ENCODE measurements at places on chromosomes 16 and 17.

GRCh38 chr16:89945654-89946053, 2.9 kb upstream of the DEF8 start:
- no peak for DNase-seq

DNA sequence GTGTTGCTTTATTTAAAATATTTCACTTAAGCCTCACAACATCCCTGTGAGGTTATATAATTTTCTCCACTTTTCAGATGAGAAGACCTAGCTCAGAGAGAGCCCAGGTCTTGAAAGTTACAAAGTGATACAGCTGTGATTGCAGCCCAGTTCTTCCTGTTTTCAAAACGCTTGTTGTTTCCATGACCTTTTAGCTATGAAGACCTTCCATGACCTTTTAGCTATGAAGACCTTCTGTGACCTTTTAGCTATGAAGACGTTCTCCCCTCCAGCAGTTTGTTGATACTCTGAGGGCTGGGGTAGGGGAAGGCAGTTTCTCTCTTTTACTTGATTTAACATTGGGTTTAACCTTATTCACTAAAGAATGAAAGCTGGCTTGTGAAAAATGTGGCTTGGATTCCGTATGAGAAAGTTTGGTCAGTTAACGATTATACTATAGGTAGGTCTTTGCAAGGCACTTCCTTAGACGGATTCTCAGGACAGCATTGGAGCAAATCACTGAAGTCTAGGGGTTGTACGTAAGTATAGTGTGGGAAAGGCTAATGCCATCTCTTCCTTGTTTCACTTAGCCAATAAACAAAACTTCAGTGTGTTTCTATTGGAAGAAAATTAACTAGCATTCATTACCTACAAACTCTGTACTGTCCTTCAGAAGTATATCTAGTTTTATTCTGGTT, 20.7 kb downstream of the PHKB start:
- no peak for DNase-seq

DNA sequence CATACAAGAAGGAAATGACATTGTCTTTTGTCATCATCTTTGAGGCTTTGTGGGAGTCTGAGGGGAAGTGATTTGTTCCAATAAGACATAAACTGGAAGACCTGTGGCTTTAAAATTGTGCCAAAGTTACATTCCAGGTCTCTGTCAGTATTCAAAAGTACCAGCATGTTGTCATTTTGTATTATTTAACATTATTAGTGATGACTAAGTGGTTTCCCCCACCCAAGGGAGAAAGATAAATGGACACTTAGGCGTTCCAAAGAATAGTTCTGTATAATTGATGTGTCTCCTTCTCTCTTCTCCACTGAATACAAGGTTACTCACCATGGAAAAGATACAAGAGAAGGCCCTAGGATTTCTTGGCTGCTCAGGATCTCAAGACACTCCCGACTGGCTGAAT, 3.8 kb downstream of the CFAP97D1 start:
- peak; percentile 86 for DNase-seq

DNA sequence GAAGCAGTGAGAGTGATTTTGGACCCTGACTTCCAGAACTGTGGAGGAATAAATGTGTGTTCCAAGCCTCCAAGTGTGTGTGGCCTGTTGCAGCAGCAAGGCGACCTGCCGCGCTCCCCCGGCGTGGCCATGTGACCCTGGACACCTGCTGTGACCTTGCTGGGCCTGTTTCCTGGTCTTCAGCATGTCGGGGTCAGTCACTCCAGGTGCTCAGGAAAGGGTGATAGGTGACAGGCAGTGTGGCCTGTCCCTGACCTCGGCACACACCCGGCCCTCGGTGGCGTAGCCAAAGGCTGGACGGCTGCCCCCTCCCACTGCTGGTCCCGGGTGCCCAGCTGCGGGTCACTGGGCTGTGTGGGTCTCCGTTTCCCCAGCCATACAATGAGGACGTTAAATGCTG, 31.8 kb upstream of the ZNF469 start:
- no peak for DNase-seq

- no peak for DNase-seq
These were observed 108.9 kb downstream of the ENGASE start for GRCh38 chr17:79183293-79184158.

DNA sequence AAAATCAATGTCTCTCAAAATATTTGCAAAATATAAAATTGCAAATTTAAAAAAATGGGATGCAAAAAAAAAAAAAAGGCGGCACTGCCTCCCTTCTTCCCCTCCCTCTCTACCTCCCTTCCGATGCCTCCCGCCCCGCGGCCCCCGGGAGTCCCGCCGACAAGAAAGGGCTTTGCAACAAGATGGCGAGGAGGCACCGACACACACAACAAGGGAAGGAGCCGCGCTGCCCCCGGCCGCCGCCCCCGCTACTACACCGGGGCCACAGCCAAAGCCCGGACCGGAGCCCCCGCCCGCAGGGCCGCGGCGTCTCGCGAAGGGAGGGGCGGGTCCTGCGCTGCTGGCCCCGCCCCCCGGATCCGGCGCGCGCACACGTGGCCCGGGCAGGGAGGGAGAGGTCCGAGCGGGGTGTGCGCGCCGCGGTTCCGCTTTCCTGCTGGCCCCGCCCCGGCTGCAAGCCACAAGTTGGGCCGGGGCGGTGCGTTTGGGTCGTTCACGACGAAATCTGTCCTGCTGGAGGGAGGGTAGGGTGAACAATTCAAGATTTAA, at the start of gene MNT:
Gene MNT (minus strand): TSS at position 184 of the 549 bp plus-strand sequence. CDS start 348 bp downstream, outside the sequence.
- peak; percentile 95 for DNase-seq

DNA sequence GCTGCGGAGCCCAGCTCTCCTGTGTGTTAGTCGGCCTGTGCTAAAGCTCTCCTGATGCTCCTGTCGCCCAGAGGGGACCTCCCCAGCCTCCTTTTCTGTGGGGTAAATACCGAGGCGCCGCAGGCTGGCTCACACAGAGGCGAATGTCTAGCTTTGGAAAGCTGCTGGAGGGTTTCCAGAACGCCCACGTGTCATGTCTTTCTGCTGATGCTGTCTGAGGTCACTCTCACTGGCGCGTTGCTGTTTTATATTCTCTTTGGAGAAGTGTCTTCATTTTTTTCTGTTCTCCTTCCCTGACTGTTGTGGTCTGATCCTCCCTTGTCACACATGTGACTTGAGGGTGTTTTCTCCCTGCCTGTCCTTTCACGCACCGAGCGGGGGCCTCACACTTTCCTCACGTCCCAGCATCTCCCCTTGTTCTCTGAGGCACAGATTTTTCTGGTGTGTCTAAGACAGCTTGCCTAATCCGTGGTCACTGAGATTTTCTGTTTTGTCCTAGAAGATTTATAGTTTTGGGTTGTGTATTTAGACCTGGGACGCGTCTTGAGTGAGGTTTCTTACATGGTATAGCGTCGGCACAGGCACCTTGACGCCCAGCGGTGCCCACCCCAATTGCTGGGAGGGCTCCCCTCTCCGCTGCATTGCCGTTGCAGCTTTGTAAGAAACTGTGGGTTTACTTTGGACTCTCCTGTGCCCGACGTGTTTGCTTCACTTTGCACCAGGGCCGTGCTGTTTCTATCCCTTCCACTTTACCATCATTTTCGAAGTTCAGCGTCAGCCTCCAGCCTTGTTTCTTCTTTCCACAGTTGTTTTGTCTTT, 92.1 kb upstream of the ZNF750 start:
- DNase-seq = peak; percentile 86

DNA sequence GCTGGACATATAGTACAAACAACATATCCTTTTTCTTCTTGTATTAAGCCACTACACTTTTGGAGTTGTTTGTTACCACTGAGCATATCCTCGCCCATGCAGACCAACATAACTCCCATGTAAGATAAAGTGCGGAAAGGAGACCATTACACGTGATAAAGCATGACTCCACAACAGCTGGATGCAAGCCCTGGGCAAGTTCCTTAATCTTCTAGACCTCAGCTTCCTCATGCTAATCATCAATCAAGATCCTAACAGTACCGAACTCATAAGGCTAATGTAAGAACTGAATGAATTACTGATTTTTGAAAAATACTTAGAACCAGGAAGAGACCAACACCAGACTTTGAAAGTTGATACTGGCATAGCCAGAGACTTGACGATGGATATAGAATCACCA, 47.0 kb upstream of the GSG1L start:
- DNase-seq = no peak

GRCh38 chr16:31360251-31360650, 5.3 kb downstream of the ITGAX start:
- DNase-seq = no peak

GRCh38 chr16:4443986-4444385, 18.3 kb downstream of the DNAJA3 start:
- no peak for DNase-seq

GRCh38 chr17:77892031-77892430, 66.5 kb upstream of the TNRC6C start:
- no peak for DNase-seq

DNA sequence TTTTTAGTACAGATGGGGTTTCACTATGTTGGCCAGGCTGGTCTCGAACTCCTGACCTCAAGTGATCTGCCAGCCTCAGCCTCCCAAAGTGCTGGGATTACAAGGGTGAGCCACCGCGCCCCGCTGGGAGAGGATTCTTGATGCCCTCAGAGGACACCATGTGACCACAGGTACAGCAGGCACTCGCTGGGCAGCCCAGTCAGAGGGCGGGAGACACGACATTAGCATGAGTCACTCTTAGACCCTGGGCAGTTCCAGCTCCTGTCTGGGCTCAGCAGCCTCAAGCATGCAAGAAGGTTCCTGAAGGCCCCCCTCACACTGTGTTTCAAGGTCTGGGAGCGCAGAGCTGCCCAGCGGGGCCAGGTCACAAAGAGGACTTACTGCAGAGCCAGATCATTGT, 11.9 kb downstream of the STAC2 start:
- no peak for DNase-seq

- DNase-seq = peak; percentile 68
These were observed 14.1 kb downstream of the C17orf67 start for GRCh38 chr17:56819431-56820145.

DNA sequence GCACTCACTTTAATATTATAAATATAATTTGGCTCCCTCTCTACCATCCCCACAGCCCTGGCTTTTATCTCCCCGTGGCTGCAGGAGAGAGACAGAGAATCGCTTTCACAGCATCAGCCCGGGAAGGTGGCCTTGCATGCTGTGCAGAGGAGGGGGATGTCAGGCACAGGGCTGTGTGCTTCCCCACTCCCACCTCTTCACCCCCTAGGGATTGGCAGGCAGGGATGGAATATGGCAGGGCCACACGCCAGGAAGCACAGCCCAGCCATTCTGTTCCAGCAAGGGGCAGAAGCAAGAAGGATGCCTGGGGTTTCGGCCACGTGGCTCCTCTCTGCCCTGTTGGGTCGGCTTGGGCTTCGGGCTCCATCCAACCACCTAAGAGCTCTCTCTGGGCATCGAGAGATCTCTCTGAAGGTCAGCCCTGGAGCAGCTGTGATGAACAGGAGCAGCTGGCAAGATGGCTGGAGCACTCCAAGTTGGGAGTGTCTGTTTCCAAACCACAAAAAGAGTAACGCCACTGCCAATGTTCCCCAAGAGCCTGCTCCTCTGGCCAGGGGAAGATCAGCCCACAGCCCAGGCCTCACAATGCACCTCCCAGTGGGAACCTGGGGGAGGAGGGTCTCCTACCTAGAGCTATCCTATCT, 223.2 kb downstream of the C16orf78 start:
- DNase-seq = no peak

- DNase-seq = peak; percentile 98
These were observed 3.9 kb downstream of the RSAD1 start for GRCh38 chr17:50482516-50482915.

DNA sequence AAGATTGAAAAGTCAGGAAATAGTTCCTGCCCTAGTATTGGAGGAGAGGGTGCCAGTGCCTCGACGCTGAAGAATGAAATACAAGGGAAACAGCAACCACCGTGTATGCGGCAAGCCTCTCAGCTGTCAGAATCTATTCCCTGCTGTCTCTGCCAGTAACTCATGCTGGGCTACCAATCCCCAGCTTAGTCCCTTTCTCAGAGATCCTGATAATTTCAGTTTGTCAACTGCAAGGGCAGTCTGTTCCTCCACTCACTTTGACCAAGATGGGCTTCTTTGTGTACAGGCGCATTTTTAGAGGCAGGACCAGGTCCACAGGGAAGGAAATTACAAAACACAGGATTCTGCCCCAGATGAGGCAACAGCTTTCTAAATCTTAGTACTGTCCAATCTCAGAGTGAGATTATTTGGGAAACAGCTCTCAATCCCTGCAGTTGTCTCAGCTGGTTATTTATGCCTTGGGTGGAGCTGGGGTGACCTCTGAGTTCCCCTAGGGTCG, 1.3 kb downstream of the NQO1 start:
- DNase-seq = no peak

- no peak for DNase-seq
These were observed 7.4 kb downstream of the FTO start for GRCh38 chr16:53711390-53711789.

- DNase-seq = no peak
These were observed 1057.7 kb upstream of the EEF2KMT start for GRCh38 chr16:6155271-6155670.

GRCh38 chr16:68910051-68910450, 66.7 kb downstream of the TANGO6 start:
- DNase-seq = no peak

DNA sequence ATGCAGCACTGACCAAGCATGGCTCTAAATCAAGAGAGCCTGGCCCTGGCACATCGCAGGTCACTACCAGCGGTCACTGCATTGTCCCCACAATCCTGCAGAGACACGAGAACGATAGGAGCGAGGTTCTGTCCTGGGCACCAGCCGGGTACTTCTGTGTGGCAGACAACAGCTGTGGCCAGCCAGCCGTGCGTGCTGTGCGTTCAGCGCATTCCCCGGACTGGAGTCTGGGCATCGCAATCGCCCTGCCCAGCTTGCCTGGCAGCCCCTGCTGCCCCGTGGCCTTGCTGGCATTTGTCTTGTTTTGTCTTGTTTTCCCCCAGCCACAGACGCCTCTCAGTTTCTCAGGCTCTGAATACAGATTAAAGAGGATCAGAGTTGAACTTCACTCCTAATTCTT, 33.9 kb downstream of the COTL1 start:
- DNase-seq = no peak

- peak; percentile 58 for DNase-seq
These were observed 51.8 kb downstream of the SMPD3 start for GRCh38 chr16:68396481-68396880.

DNA sequence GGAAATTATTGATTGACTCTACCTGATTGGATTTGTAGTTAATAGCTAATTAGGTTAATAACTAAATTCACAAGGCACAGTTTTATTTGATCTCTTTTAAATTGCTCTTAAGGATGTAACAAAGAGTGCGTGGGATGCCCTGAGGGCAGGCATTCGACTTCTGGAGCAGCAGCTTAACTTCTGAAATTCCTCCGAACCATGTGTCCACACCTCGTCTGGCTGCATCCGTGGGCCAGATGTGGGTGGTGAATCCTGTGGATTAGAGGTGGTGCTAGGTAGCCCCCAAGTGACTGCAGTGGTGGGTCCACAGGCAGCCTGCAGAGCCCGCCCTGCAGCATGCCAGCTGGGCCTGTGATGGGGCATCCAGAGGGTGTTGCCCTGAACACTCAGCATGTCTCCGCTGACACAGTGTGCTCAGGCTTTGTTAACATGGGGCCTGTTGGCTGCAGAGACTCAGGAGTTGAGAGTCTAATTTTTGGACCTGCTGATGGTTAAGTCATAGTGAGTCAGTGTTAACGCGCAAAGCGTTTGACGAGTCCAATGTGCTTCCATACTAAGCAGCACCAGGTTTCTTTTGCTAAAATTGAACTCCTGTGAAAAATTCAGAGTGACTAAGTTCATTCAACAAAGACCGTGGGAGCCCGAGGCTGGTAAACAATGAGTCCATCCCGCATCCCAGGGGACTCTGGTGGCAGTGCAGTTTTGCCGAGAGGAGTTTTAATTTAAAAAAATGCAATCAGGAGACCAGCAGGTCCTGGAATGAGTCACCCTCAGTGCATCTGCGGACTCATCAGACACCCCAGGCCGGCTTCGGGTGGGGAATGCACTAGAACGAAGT, 3.8 kb upstream of the NPB start:
- DNase-seq = peak; percentile 89
